ENCODE measurements at places on chromosomes 12 and 14. TPM values are rescaled to one million over a fixed set of nuclear protein-coding genes. Genes with fewer than 3 reads are reported as not detected.
A peak's percentile ranks its signal among the peaks of the same experiment; 100 is the strongest.

DNA sequence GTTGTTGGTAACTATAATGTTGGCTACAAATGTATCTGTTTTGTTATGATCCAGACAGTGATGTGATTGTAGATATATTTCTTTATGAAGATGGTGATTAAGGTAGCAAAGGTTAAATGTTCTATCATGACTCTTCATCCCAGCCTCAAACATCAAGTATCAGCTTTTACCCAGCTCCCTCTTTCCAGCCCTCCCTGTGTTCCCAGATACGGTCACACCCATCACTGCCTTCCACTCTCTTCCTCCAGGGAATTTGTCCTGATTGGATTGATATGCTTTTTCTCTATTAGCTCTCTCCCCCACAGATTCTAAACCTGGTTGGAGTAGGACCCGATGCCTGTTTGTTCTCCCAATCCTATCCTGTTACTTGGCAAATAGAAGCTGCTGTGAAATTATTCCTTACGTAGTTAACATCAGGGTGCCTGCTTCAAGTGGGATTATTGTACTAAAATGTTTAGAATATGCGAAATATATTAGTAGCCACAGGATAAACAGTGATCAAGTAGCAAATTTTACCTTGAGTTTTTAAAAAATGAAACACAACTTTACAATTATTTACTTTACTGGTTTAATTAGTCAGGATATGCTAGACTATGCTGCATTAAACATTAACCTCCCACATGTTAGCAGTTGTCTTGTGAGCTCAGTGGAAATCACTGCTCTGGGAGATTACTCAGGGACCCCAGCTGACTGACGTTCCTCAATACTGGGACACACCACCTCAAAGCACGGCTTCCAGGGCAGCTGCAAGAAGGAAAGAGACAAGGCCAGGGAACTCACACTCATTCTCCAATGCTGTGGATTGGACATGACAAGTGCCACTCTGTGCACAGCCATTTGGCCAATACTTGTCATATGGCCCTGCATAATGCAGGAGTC, 165.3 kb downstream of the ALX1 start:
- no peak overlapping the region for H3K4me3 ChIP-seq
- no peaks in the 10 kb centered on the region for H3K36me3 ChIP-seq
- no peaks in the 10 kb centered on the region for H3K27me3 ChIP-seq
- no peak for DNase-seq
- no peaks in the 10 kb centered on the region for H3K4me1 ChIP-seq

GRCh38 chr12:108313241-108313605, 25.9 kb downstream of the CMKLR1 start:
- H3K27me3 ChIP-seq: no peaks in the 10 kb centered on the region
- H3K4me3 ChIP-seq: no peak overlapping the region
- peaks cover 7% of the 10 kb centered on the region for H3K4me1 ChIP-seq
- H3K27ac ChIP-seq: no peak overlapping the region
- no peaks in the 10 kb centered on the region for H3K36me3 ChIP-seq

DNA sequence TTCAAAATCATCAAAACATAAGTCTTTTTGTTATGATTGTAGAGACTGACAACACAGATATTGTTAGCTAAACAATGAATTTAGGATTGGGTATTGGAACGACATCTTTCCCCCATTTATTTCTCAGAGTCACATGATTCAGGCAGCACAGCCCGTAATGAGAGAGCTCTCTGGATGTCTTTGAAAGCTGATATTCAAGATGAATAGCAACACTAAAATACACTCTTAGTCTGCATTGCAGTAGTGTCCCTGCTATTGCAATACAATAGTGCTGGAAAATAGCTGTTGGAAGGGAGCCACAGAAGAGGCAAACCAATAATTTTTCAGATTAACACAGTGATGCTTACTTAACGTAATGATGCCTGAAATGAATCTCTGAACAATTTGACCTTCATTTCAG, 9.9 kb downstream of the GTSF1 start:
- H3K4me1 ChIP-seq: no peaks in the 10 kb centered on the region
- no peaks in the 10 kb centered on the region for H3K36me3 ChIP-seq
- H3K27ac ChIP-seq: no peak overlapping the region
- no peaks in the 10 kb centered on the region for H3K27me3 ChIP-seq
- H3K4me3 ChIP-seq: no peak overlapping the region
- DNase-seq: no peak

GRCh38 chr14:81268016-81268416, 47.3 kb upstream of the GTF2A1 start:
- DNase-seq: no peak
- no peaks in the 10 kb centered on the region for H3K4me1 ChIP-seq
- H3K4me3 ChIP-seq: no peak overlapping the region
- H3K36me3 ChIP-seq: no peaks in the 10 kb centered on the region

DNA sequence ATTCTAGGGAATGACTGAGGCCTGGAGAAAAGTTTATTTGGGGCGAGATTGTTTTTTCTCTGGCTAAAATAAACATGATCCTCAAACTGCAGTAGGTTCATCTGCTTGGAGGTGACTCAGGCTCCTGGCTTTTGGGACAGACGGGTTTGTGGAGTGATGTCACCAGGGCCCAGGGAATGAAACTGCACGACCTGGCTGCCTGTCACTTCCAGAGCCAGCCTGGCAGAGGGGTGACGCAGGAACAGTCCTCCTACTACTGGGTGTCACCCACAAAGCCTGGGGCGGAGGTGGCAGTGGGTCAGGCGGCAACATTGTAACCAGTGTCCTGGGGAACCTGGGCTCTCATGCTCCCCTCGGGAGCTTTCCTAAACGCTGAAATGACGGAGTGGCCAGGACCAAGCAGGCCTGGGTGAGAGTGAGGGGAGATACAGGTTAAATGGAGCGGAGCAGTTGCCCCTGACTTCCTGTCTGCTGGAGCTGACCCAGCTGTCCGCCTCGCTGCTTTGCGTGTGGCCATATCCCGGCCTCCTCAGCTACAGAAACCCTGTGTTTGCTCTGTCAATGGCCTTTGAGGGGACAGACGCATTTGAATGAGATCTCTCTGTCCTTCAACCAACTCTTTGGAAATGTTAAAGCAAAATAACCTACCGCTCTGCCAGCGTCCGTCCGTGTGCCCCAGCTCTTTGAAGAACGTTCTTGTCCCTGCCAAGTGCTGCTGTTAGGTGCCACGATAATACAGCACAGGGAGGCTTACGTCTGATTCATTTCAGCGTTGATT, 6.5 kb downstream of the HIP1R start:
- peaks cover 70% of the 10 kb centered on the region for H3K4me1 ChIP-seq
- DNase-seq: no peak
- peaks cover 2% of the 10 kb centered on the region for H3K36me3 ChIP-seq
- no peaks in the 10 kb centered on the region for H3K27me3 ChIP-seq
- H3K27ac ChIP-seq: no peak overlapping the region

- no peaks in the 10 kb centered on the region for H3K27me3 ChIP-seq
- H3K4me1 ChIP-seq: no peaks in the 10 kb centered on the region
- no peak overlapping the region for H3K4me3 ChIP-seq
- DNase-seq: peak; percentile 27
- H3K36me3 ChIP-seq: no peaks in the 10 kb centered on the region
Observed at GRCh38 chr14:33839193-33840076, 111.4 kb downstream of the EGLN3 start.

GRCh38 chr14:65946494-65946893, 534.0 kb downstream of the FUT8 start:
- peaks cover 56% of the 10 kb centered on the region for H3K27me3 ChIP-seq
- H3K4me1 ChIP-seq: no peaks in the 10 kb centered on the region
- no peak overlapping the region for H3K4me3 ChIP-seq
- H3K36me3 ChIP-seq: no peaks in the 10 kb centered on the region

- peak; percentile 70 for DNase-seq
- peaks cover 30% of the 10 kb centered on the region for H3K4me1 ChIP-seq
- no peak overlapping the region for H3K4me3 ChIP-seq
- no peaks in the 10 kb centered on the region for H3K36me3 ChIP-seq
Observed at GRCh38 chr12:124771462-124772288, 92.0 kb downstream of the SCARB1 start.

- H3K27ac ChIP-seq: no peak overlapping the region
- no peaks in the 10 kb centered on the region for H3K36me3 ChIP-seq
- no peak overlapping the region for H3K4me3 ChIP-seq
- peaks cover 28% of the 10 kb centered on the region for H3K4me1 ChIP-seq
- no peak for DNase-seq
Observed at GRCh38 chr12:130955238-130955816, 1.6 kb downstream of the ADGRD1 start.

- no peaks in the 10 kb centered on the region for H3K4me1 ChIP-seq
- no peak overlapping the region for H3K27ac ChIP-seq
- no peaks in the 10 kb centered on the region for H3K27me3 ChIP-seq
Observed at GRCh38 chr12:79203058-79203647, 338.6 kb downstream of the SYT1 start.

GRCh38 chr14:28764257-28765160, 2.1 kb upstream of the FOXG1 start:
- peaks cover 78% of the 10 kb centered on the region for H3K27me3 ChIP-seq
- peak overlapping the region; percentile 47 for H3K4me3 ChIP-seq
- no peak overlapping the region for H3K27ac ChIP-seq
- H3K4me1 ChIP-seq: peaks cover 16% of the 10 kb centered on the region
- DNase-seq: no peak
- no peaks in the 10 kb centered on the region for H3K36me3 ChIP-seq

DNA sequence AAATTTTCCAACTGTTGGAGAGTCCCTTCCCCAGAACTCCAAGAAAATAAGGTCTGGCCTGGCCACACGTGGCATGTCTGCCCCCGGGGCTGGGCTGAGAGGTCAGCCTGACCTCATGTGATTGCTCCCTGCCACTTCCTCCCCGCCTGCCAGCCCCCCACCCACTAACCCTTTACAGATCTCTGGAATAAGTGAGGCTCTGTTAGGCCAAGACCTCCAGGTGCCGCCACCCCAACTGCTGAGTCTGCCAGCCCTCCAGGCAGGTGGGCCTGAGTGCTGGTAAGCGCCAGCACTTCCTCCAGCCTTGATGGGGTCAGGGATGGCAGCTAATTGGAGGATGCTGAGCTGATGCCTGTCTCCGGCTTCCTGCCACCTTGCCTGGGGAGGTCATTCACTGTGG, 658.4 kb downstream of the MED13L start:
- no peak overlapping the region for H3K4me3 ChIP-seq
- H3K27ac ChIP-seq: no peak overlapping the region
- peaks cover 18% of the 10 kb centered on the region for H3K27me3 ChIP-seq
- H3K4me1 ChIP-seq: no peaks in the 10 kb centered on the region
- DNase-seq: no peak

GRCh38 chr14:34965912-34966311, 16.9 kb upstream of the SRP54 start:
- no peaks in the 10 kb centered on the region for H3K27me3 ChIP-seq
- no peaks in the 10 kb centered on the region for H3K36me3 ChIP-seq
- DNase-seq: no peak
- no peaks in the 10 kb centered on the region for H3K4me1 ChIP-seq
- no peak overlapping the region for H3K27ac ChIP-seq

DNA sequence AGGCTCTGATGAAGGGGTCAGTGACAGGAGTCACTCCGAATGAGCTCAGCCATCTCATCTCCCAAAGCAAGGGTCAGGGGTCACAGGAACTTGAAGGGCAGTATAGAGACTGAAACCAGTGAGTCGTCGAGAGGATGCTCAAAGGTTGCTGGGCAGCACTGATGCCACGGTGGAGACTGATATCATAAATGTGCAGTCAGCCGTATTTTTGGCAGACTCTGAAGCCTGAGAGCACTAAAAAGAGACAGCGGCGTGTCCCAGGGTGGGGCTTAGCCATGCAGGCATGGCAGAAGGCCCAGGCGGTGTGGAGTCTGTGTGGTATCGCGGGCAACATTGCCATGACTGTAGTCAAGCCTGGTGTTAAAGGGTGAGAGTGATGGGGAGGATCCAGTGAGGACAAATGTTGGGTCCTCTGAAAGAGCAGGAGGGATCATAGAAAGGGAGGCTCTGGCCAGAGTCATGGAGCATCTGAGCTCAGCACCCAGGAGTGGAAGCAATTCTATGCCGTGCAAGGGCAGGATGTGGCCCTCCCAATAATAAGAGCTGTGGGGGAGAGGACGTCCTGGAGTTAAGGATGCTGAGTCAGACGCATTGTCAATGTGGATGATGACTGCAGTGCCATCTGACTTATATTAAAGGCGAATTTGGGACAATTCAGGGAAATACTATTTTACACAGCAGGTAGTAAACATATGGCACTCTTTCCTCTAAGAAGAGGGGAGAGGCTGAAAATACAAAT, 241.2 kb upstream of the FKBP4 start:
- H3K27me3 ChIP-seq: peaks cover 7% of the 10 kb centered on the region
- DNase-seq: no peak

ING4 gene
- 139 TPM for polyA plus RNA-seq

DBX2 gene
- not detected for polyA plus RNA-seq

TRIM9 gene
- polyA plus RNA-seq: not detected

LIN7A gene
- polyA plus RNA-seq: not detected

GRIP1 gene
- polyA plus RNA-seq: 0.25 TPM

TPPP2 gene
- not detected for polyA plus RNA-seq

GDF11 gene
- 1.0 TPM for polyA plus RNA-seq

MGAT4C gene
- polyA plus RNA-seq: not detected

LTB4R2 gene
- 0.60 TPM for polyA plus RNA-seq

SIX1 gene
- polyA plus RNA-seq: not detected

All from naive B cell (primary cell).